Renal cortex interstitium (tissue), 15 donors: ENCODE measurements at places on chromosomes 7 and 10. TPM values are rescaled to one million over a fixed set of nuclear protein-coding genes. Genes with fewer than 3 reads are reported as not detected.

ZNF488 gene
- 4.9 TPM for polyA plus RNA-seq

TRIM50 gene
- polyA plus RNA-seq, result 0.28 TPM

CALU gene
- 207 TPM for polyA plus RNA-seq

LOXL4 gene
- polyA plus RNA-seq, result 4.3 TPM

EPO gene
- 0.38 TPM for polyA plus RNA-seq

FBXO24 gene
- polyA plus RNA-seq, result 1.7 TPM

IQCE gene
- polyA plus RNA-seq, result 26.2 TPM

SRI gene
- polyA plus RNA-seq, result 143 TPM

PMPCB gene
- 116 TPM for polyA plus RNA-seq

AMPH gene
- 16.6 TPM for polyA plus RNA-seq

ITPRID1 gene
- not detected for polyA plus RNA-seq

HTR5A gene
- polyA plus RNA-seq, result not detected

C10orf53 gene
- polyA plus RNA-seq, result not detected

FOXL3 gene
- polyA plus RNA-seq, result 0.23 TPM

MAT1A gene
- 1.3 TPM for polyA plus RNA-seq

CYP2E1 gene
- 1.7 TPM for polyA plus RNA-seq

HACD1 gene
- 14.6 TPM for polyA plus RNA-seq

HTRA1 gene
- 158 TPM for polyA plus RNA-seq

STEAP1 gene
- polyA plus RNA-seq, result 10.4 TPM

PNLIPRP3 gene
- not detected for polyA plus RNA-seq

GIMAP2 gene
- 6.9 TPM for polyA plus RNA-seq
